ENCODE measurements at places on chromosomes 16 and 17.
A peak's percentile ranks its signal among the peaks of the same experiment; 100 is the strongest.

DNA sequence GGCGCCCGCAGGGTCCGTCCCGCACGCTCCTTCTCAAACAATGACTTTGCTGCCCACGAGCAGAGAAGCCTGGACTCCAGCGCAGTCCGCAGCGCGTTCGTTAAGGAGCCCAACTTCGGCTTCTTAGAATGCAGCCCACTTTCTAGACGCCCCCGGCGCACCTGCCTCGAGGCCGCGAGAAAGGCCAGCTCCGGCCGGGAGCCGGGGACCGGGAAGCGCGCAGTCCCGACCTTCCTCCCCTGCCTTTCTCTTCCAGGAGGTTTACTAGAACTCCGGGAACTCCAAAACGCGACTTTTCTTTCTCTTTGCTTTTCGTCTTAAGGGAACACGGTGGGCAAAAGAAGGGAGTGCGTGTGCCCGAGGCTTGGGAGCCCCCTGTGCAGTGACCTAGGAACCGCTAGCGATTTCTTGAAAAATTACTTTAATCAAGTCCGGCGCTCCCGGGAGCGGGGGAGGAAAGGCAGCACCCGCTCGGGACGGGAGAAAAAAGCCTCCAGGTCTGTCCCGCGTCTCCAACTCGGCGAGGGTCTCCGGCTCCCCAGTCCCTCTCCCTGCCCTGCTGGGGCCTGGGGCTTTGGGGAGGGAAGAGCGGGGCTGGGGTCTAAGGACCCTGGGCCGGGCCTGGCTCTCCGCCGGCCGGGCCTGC lies 2.6 kb downstream of the HNF1B start:
- DNase-seq: no peak

DNA sequence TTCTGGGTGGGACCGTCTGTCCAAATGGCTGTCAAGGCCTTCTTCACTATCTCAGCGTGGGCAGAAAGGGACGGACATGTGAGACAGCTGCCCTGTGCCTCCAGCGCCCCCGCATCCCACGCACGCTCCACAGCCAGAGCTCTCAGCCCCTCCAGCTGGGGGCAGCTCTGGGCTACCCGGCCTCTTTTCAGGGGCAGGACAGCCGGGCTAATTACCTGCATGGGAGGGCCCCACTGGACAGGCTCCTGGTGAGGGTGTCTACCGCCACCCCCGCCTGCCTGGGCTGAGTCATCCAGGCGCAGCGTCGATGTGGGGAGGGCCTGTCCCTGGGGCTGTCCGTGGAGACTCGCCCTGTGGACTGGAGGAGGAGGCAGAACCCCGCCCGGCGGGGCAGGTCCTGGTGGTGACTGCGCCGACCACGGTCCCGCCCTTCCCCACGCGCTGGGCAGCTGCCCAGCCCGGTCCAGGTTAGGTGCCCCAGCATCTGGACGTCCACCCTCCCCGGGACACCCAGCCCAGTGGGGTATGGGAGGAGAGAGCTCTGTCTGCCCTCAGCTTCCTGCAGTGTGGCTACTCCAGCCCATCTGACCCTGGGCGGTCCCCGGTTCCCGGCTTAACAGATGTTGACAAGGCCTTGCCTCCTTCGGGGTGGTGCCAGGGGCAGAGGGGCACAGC lies 5.9 kb upstream of the METRNL start:
- DNase-seq: no peak

- DNase-seq: no peak
These were observed 30.2 kb downstream of the TBX4 start for GRCh38 chr17:61482467-61482866.

GRCh38 chr17:60435244-60436167 lies 13.2 kb downstream of the CHCT1 start:
- peak; percentile 16 for DNase-seq

DNA sequence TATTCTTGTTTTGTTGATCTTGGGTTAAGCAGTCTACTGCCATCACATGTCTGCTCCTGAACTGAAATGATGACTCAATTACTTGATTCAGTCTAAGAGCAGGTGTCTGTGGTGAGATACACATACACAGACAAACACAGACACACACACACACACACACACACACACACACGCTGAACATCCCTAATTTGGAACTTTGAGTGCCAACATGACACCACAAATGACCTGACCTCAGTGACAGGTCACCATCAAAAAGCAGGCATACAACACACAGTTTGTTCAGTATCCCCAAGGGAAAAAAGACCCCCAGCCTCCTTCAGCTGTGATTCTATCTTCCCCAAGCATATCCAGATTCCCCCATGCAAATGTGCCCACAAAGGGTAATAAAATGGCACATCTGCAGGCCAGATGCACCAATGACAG lies 130.1 kb upstream of the TMEM97 start:
- no peak for DNase-seq

GRCh38 chr17:72400863-72401262 lies 280.0 kb downstream of the SOX9 start:
- DNase-seq: no peak

DNA sequence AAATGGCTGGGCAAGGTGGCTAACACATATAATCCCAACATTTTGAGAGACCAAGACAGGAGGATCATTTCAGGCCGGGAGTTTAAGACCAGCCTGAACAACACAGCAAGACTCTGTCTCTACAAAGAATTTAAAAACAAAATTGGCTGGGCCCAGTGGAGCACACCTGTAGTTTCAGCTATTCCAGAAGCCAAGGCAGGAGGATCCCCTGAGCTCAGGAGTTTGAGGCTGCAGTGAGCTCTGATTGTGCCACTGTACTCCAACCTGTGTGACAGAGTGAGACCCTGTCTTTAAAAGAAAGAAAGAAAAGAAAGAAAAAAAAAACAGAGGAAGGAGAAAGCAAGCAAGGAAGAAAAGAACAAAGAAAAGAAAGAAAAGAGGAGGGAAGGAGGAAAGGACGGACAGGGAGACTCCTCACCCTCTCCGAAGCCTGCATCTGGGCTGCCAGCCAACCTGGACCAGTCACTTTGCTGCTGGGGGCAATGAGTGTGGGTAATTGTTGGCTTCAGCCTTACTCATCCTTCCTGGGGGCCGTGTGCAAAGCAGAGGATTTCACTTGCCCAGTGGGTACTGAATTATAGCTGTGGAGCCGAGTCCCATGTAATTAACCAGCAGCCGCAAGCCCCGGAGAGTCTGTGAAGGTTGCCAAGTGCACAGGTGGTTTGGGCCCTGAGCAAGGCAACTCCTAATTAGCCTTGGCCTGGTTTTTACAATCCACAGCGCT lies 6.7 kb upstream of the MT4 start:
- no peak for DNase-seq

DNA sequence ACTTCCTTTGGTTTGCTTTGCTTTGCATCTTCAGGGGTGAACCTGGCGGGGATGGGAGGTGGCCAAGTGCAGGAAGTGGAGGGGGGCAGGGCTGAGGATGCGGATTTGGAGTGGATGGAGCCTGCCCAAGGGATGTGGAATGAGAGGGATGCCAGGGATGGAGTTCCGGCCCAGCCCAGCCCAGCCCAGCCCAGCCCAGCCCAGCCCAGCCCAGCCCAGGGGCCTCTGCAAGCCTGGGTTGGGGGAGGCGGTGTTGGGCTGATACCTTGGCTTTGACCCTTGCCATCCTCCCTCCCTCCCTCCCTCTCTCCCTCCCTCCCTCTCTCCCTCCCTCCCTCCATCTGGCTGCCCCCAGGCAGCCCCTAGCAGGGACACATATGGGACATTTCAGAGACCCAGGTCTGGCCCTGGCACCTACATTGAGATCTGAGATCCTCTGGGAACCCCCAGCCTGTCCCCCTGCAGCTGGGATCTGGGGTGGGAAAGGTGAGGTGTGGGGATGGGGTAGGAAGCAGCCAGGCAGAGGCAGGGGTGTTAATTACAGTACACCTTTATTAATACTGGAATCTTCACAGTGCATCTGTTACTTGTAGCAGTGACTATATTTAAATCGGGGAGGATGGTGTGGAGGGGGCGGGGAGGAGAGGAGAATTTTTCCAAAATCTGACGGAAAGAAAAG lies 14.5 kb downstream of the IL34 start:
- no peak for DNase-seq

- DNase-seq: no peak
These were observed 5.6 kb upstream of the COG1 start for GRCh38 chr17:73187203-73187769.

GRCh38 chr17:30808785-30809286 lies 15.7 kb downstream of the CRLF3 start:
- DNase-seq: no peak

DNA sequence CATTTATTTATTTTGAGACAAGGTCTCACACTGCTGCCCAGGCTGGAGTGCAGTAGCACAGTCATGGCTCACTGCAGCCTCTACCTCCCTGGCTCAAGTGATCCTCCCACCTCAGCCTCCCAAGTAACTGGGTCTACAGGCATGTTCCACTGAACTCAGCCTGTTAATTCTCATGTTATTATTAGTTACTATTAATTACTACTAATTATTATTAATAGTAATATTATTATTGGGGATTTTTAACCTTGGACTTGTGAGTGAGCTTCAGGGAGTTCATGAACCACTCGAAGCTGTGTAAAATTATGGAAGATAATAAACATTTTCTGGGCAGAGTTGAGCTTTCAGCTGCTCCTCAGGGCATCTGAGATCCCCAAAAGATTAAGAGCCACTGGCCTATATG lies 4.6 kb upstream of the STAC2 start:
- DNase-seq: no peak

DNA sequence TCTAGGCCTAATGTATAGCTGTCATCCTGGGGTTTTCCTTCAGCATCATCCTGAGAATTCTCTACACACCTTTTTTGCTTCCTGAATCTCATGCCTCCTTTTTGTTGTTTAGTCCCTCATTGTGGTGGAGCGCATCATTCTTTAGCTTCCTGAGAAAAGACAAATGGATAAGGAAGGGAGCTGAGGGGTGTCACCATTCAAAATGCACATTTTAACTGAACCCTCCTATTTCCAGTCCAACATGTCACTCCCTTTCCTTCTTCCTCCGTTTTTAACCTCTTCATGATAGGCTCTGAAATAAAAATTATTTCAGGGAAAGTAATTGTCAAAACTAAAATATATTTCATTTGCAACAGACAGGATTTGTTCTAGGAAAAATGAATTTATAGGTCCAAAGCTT lies 39.7 kb upstream of the GNAO1 start:
- DNase-seq: no peak

- no peak for DNase-seq
These were observed 18.8 kb downstream of the CASKIN1 start for GRCh38 chr16:2177561-2177960.

- no peak for DNase-seq
These were observed 21.2 kb downstream of the CDC42EP4 start for GRCh38 chr17:73290399-73291259.

GRCh38 chr17:43211123-43211479 lies 574 bp upstream of the TMEM106A start:
- no peak for DNase-seq

- DNase-seq: no peak
These were observed 339.0 kb downstream of the MAF start for GRCh38 chr16:79261481-79261940.

All from stimulated activated CD8-positive, alpha-beta memory T cell treated with anti-CD3 and anti-CD28 coated beads, Interleukin-12 subunit alpha, Interleukin-12 subunit beta, amount 100 ng/mL, for 1 hour (primary cell).